ENCODE measurements at places on chromosomes 6 and 20. TPM values are rescaled to one million over a fixed set of nuclear protein-coding genes. Genes with fewer than 3 reads are reported as not detected.

The ADTRP gene
- 0.33 TPM for total RNA-seq

The SDHAF4 gene
- 17.7 TPM for total RNA-seq

The MAP3K4 gene
- total RNA-seq = 37.1 TPM

The SYNDIG1 gene
- 21.4 TPM for total RNA-seq

The NRN1 gene
- 8.8 TPM for total RNA-seq

The BLOC1S5 gene
- 8.5 TPM for total RNA-seq

The BCKDHB gene
- 37.2 TPM for total RNA-seq

The TFAP2C gene
- 0.19 TPM for total RNA-seq

DNA sequence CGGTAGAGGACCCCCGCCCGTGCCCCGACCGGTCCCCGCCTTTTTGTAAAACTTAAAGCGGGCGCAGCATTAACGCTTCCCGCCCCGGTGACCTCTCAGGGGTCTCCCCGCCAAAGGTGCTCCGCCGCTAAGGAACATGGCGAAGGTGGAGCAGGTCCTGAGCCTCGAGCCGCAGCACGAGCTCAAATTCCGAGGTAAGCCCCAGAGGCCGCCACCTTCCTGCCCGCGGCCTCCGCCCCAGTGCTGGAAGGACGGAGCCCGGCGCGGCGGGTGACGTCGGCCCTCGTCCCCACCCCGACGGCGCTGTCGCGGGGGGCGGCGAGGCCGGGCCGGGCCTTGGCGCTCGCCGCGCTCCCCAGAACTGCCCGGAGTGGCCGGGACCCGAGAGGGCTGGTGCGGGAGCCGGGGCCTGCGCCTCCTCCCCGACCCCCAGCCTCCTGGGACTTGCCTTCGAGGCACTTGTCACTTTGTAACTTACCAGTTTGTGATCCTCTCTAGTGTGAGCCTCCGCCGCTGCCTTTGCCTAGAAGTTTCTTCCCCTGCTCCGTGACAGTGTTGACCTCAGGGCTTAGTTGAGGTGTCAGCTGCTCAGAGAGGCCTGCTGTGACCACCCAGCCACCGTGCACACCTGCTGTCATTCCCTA is 417 bp downstream of the VAPB start:
- peak; percentile 41 for DNase-seq

GRCh38 chr6:62150048-62150663 is 135.9 kb downstream of the KHDRBS2 start:
- DNase-seq = no peak

- DNase-seq = no peak
Observed at GRCh38 chr6:117495869-117496268, 13.4 kb downstream of the DCBLD1 start.

DNA sequence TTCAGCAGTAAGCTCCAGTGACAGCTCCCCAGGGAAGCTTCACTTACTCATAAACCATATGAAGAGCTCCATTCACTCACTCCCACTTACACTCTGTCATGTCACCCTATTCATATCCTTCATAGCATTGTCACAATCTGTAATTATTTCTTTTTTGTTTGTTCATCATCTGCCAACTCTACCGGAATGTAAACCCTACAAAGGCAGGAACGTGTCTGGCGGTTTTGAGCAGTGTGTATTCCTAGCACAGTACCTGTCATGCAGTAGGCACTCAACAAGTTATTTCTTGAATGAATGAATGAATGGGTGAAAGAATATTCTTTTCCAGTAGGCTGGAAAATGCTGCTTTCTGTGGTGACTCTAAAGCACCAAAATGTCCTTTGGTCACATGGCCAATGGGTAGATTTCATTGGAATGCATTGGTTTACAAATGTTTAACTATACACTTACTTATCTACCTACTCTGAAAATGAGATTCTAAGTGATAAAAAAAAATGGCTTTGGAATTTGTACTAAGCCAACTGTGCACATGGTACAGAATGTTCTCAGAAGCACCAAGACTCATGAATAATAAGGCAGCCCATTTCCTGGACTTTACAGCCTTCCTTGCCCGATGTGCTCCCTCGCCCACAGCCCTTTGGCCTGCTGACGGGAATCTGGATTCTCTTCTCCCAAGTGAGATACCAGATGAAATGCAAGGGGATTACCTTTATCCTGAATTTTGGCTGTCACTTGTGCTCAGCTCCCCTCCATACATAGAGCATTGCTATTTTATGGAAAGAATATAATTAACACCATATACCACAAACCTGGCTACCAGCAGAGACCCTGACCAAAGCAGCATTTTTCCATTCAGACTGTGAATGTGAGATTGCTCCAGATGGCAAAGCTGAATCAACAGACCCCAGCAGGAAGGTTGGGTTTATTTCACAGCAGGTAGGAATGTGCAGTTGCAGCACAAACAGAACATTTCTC is 273.3 kb downstream of the ALDH8A1 start:
- no peak for DNase-seq

- DNase-seq = no peak
Observed at GRCh38 chr6:166648846-166649245, 21.8 kb upstream of the RPS6KA2 start.

- no peak for DNase-seq
Observed at GRCh38 chr6:169847141-169847674, 95.8 kb downstream of the ERMARD start.

- peak; percentile 53 for DNase-seq
Observed at GRCh38 chr20:34708621-34709043, 4.5 kb downstream of the TP53INP2 start.

DNA sequence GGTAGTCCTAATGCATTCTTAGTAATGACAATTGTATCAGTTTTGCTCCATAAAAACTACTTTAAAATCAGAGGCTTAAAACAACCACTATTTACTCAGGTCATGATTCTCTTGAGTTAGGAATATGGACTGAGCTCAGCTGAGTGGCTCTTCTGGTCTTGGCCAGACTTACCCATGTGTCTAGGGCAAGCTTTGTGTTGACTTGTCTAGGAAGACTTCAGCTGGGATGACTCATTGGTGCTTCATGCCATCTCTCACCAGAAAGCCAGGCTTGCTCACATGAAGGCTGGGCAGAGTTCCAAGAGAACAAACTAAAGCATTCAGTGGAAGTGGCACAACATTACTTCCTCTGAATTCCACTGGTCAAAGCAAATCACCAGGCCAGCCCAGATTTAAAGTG is 155.3 kb downstream of the DHX35 start:
- no peak for DNase-seq

DNA sequence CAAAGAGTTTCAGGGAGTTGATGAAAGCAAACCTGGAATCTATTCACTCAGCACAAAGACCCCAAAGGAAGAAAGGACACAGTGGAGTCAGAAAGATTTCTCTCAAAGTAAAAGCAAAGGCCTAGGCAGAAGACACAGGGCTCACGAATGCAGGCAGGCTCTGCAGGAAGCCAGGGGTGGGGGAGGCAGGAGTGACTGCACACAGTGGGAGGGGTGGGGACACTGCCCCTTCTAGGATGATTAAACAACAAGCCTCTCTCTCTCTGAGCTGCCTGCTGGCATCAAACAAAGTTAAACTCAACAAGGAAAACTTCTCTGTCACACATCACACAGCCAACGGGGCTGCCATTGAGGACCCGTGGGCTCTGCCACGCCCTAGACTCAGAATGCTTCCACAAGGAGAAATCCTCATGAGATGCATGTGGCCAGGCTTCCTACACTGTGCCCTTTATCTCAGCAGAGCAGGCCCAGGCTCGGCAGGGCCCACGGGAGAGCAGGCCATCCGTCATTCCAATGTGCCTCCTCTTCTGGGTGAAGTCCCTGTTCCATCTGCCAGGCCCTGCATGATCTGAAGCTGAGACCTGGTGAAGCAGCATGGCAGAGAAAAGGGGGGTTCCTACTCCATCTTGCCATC is 70.1 kb downstream of the RAMACL start:
- DNase-seq = no peak

GRCh38 chr6:37607944-37608343 is 89.7 kb downstream of the MDGA1 start:
- no peak for DNase-seq

- DNase-seq = peak; percentile 23
Observed at GRCh38 chr6:106087548-106088325, 1.6 kb downstream of the PRDM1 start.

GRCh38 chr20:57895161-57895855 is 185.5 kb upstream of the PMEPA1 start:
- no peak for DNase-seq

GRCh38 chr20:58880994-58881752 is 28.7 kb downstream of the GNAS start:
- DNase-seq = no peak

DNA sequence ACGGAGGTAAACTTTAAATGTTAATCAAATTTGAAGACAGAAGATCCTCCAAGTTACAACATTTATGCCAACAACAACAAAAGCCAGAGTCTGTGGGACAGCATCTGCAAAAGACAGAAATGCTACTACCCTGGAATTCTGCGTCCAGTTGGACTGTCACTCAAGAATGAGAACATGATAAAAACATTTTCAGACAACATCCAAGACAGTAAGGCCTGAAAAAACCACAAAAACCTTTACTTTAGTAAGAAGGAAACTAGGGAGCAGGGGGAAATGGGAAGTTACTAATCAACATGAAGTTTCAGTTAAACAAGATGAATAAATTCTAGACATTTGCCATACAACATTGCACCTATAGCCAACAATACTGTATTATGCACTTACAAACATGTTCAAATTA is 77.6 kb downstream of the MLIP start:
- DNase-seq = no peak

- peak; percentile 43 for DNase-seq
Observed at GRCh38 chr20:62409931-62410745, 3.1 kb upstream of the CABLES2 start.

DNA sequence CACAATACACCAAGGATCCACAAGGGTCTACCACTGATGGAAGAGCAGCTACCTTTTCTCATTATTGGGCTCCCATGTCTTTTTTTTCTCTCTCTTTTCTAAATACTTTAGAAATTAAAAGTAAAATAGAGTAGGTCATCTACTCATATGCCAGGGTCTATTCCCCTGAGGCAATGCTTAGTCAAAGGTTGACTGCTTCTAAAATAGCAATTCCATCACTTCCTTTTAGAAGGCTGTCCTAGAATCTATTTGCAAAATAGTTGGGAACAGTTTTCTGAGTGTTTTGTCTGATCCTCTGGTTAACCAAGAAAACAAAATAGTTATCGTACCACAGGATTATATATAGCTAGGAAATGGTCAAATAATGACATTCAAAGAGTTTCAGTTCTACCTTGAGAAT is 174.1 kb downstream of the COL21A1 start:
- DNase-seq = no peak

- DNase-seq = no peak
Observed at GRCh38 chr20:44056010-44056698, 130.8 kb downstream of the JPH2 start.

- no peak for DNase-seq
Observed at GRCh38 chr6:27514906-27515495, 42.1 kb upstream of the ZNF184 start.

GRCh38 chr20:22579711-22580697 is 4.4 kb downstream of the FOXA2 start:
- no peak for DNase-seq
